NCI-H2081 treated with DMSO at 0.1 percent for 48 hours (cell line): ENCODE measurements at places on chromosomes 6 and 20.

GRCh38 chr6:53761036-53761435, 33.8 kb upstream of the LRRC1 start:
- DNase-seq: no peak

DNA sequence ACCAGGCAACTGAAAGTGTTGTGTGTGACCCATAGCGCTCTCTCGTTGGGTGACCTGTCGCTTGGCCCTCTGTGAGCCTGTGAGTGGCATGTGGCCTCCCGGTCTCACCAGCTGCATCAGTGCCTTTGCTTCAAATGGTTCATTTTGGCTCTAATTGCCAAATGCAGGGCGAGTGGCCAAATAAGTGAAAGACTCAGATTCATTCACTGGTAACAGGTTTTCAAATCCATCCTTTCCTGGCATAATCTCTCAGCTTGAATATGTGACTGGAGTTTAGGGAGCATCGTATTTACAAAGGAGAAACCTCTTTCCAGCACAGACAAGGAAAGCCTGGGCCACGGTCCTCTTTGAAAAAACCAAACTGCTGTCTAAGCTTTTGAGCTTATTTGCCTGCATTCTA, 321.6 kb upstream of the QKI start:
- DNase-seq: no peak

DNA sequence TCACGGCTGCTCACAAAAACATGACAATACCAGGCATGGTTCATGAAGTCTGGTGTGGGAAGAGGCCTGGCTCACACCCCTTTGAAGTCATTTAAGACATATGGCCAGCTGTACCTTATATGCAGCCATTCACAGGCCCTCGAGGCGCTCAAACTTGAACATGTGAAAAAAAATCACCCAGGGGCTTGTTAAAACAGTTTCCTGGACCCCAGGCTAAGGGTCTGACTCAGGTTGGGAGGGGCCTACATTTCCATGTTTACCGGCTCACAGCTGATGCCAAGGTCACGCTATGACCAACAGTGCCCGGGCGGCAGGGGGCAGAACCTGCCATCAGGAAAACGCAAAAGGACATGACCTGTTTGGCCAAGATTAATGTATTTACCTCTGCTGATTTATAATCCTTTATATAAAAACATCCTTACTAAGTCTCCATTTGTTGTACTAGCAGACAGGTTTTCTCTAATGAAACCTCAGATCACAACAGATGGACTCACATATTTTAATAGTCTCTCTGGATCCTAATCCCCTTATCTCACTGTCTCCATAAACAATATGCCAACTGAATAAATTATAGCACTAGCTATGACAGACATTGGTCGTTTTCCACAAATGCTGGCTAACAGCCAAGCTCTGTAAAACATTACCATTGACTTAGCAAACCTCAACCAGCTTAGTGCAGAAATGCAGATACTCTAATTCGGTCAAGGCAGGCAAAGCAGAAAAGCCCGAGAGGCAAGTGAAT, 19.9 kb downstream of the EZR start:
- DNase-seq: no peak

GRCh38 chr6:157033428-157034140, 256.4 kb downstream of the ARID1B start:
- no peak for DNase-seq
